Esophagus mucosa (tissue), 1 donor: ENCODE measurements at places on chromosomes 11 and 22. TPM values are rescaled to one million over a fixed set of nuclear protein-coding genes. Genes with fewer than 3 reads are reported as not detected.

ASPHD2 gene
- 2.1 TPM for total RNA-seq

PATE3 gene
- total RNA-seq: not detected

OR5A1 gene
- not detected for total RNA-seq

TSPAN32 gene
- not detected for total RNA-seq

NAALADL1 gene
- total RNA-seq: 2.7 TPM

MRGPRX3 gene
- 1.9 TPM for total RNA-seq

CD3D gene
- 4.0 TPM for total RNA-seq

C11orf52 gene
- 3.5 TPM for total RNA-seq

XKR3 gene
- total RNA-seq: not detected

KCNK4 gene
- total RNA-seq: not detected

DNAJB13 gene
- not detected for total RNA-seq

IFITM1 gene
- total RNA-seq: 59.8 TPM

TYR gene
- total RNA-seq: not detected

SLC29A2 gene
- total RNA-seq: 3.6 TPM

SAA1 gene
- total RNA-seq: 56.2 TPM

LINC01488 gene
- total RNA-seq: not detected

KRTAP5-1 gene
- total RNA-seq: not detected

PPME1 gene
- total RNA-seq: 38.7 TPM

SLC7A4 gene
- total RNA-seq: 4.2 TPM

NXPE1 gene
- total RNA-seq: not detected

SCGB2A2 gene
- not detected for total RNA-seq

BEST1 gene
- 0.44 TPM for total RNA-seq

HTR3A gene
- not detected for total RNA-seq

OR8G5 gene
- total RNA-seq: not detected

RAG1 gene
- 0.12 TPM for total RNA-seq

NCAM1 gene
- 0.60 TPM for total RNA-seq

OR4A16 gene
- not detected for total RNA-seq

OR52I2 gene
- total RNA-seq: not detected

P2RY6 gene
- 1.0 TPM for total RNA-seq

OR10A4 gene
- not detected for total RNA-seq

TMEM191B gene
- total RNA-seq: 3.0 TPM

RTN4RL2 gene
- 0.56 TPM for total RNA-seq

TMPRSS5 gene
- total RNA-seq: 0.40 TPM

MUC5B gene
- 16.0 TPM for total RNA-seq

ARRB1 gene
- 7.6 TPM for total RNA-seq

ZNF214 gene
- total RNA-seq: 0.88 TPM

RBMXL2 gene
- total RNA-seq: not detected

ANO9 gene
- total RNA-seq: 12.8 TPM

SHISA8 gene
- total RNA-seq: 0.16 TPM

JHY gene
- total RNA-seq: 1.6 TPM
